ENCODE measurements at places on chromosomes 2 and 18. TPM values are rescaled to one million over a fixed set of nuclear protein-coding genes. Genes with fewer than 3 reads are reported as not detected.

- no peaks in the 10 kb centered on the region for H3K36me3 ChIP-seq
- no peak overlapping the region for H3K27ac ChIP-seq
- no peaks in the 10 kb centered on the region for H3K27me3 ChIP-seq
- H3K4me3 ChIP-seq, result no peak overlapping the region
- DNase-seq, result no peak
Measured at GRCh38 chr2:42754021-42754775, 9.7 kb downstream of the OXER1 start.

DNA sequence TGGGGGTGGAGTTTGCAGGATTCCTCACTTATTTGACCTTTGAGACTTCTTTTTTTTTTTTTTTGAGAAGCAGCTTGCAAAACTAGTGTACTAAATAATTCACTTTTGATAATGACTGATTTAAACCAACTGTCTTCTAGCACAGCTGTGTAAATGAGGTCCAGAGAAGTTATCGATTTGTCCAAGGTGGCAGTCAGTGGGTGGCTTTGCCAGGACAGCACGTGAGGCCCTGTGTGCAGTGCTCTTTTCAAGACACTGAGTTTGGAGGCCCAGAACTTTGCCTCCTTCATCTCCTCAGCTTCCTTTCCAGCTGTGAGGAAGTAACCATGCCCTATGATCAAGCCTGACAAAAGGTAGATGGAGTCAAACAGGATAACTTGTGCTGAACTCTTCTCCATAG, 92.9 kb upstream of the LCLAT1 start:
- no peaks in the 10 kb centered on the region for H3K27me3 ChIP-seq
- no peak overlapping the region for H3K4me3 ChIP-seq
- H3K4me1 ChIP-seq, result no peaks in the 10 kb centered on the region
- no peaks in the 10 kb centered on the region for H3K36me3 ChIP-seq

DNA sequence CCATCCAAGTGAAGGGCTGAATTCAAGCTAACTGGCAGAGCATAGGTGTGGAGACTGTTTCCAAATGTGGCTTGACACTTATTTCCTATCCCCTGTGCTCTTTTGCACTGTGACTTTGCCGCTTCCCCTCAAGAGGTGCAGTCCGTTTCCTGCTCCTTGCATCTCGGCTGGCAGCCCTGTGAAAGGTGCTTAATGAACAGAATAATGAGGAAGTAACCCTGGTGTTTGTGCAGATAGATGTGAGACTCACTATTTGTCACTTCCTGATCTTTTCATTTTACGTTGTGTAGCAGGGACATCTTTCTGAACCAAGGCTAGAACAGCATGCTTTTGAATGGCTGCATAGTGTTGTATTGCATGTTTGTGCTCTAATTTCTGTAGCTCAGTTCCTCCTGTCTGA, 60.8 kb downstream of the CEP192 start:
- H3K27ac ChIP-seq, result no peak overlapping the region
- no peak for DNase-seq
- peaks cover 66% of the 10 kb centered on the region for H3K36me3 ChIP-seq
- H3K4me1 ChIP-seq, result peaks cover 10% of the 10 kb centered on the region
- H3K27me3 ChIP-seq, result no peaks in the 10 kb centered on the region

DNA sequence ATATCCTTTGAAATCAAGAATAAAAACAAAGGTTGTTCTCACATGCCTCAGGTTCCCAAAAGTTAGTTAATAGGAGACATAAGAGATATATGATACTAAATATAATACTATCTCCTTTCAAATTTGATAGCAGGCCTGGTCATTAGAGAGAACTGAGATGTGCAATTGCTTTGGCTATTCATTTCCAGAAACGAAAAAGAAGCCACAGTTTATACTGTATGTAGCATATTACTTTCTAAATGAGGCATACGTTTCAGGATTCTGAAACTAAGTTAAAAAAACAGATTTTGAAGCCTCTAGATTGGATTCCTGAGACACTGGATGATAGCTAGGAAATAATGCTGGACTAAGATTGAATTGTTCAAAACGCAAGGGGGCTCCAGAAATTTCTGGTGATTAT, 7.1 kb downstream of the PPP1R1C start:
- no peak overlapping the region for H3K27ac ChIP-seq
- no peak for DNase-seq
- no peak overlapping the region for H3K4me3 ChIP-seq
- peaks cover 22% of the 10 kb centered on the region for H3K27me3 ChIP-seq
- no peaks in the 10 kb centered on the region for H3K36me3 ChIP-seq

GRCh38 chr2:60513996-60514395, 39.5 kb downstream of the BCL11A start:
- no peak overlapping the region for H3K27ac ChIP-seq
- peaks cover 47% of the 10 kb centered on the region for H3K27me3 ChIP-seq
- H3K36me3 ChIP-seq, result no peaks in the 10 kb centered on the region
- H3K4me1 ChIP-seq, result peaks cover 4% of the 10 kb centered on the region
- no peak overlapping the region for H3K4me3 ChIP-seq

- H3K27me3 ChIP-seq, result no peaks in the 10 kb centered on the region
- no peak for DNase-seq
- H3K4me3 ChIP-seq, result no peak overlapping the region
- H3K27ac ChIP-seq, result no peak overlapping the region
- no peaks in the 10 kb centered on the region for H3K4me1 ChIP-seq
Measured at GRCh38 chr2:141824790-141825189, 306.0 kb downstream of the LRP1B start.

DNA sequence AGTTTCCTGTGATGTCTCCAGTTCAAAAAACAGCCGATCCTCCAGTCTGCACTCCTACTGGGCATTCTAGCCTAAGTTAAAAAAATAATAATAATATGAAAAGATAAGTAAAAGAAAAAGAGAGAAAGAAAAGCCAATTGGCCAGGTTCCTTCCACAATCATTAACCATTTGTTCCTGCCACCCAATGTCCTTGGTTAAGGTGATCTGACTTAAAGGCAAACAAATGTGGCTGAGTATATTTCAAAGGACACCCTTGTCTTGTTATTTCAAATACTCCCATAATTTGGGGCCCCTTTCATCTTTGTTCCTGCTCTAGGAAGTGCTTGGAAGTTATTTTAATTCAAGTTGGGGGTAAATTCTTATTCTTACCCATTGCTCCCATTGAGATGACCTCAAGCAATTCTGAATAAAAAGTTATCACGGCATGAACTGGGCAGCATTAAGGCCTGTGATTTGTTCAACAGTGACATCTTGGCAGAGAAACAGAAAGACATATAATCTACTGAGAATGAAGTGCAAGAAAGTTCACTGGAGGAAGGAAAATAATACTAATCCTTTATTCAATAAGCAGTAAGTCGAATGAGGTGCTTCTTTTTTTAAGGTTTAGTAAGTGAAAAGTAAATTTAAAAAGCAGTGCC, 1054.5 kb upstream of the FANCL start:
- no peak overlapping the region for H3K4me3 ChIP-seq
- no peak for DNase-seq
- no peak overlapping the region for H3K27ac ChIP-seq
- H3K4me1 ChIP-seq, result no peaks in the 10 kb centered on the region
- H3K36me3 ChIP-seq, result no peaks in the 10 kb centered on the region
- H3K27me3 ChIP-seq, result no peaks in the 10 kb centered on the region

- H3K27ac ChIP-seq, result no peak overlapping the region
- no peak overlapping the region for H3K4me3 ChIP-seq
- no peaks in the 10 kb centered on the region for H3K36me3 ChIP-seq
- H3K4me1 ChIP-seq, result peaks cover 2% of the 10 kb centered on the region
- no peak for DNase-seq
Measured at GRCh38 chr18:23845988-23846630, 156.9 kb downstream of the LAMA3 start.

DNA sequence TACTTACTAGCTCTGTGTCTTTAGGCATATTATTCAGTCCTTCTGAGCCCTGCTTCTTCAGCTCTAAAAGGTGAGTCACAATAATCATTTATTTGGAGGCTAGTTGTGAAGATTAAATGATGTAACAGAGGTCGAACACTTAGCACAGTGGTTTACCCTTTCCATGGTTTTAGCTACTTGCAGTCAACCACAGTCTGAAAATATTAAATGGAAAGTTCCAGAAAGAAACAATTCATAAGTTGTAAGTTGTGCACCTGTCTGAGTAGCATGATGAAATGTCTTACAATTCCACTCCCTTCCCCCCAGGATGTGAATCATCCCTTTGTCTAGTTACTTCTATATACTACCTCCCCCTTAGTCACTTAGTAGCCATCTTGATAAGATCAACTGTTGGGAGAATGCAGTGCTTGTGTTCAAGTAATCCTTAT, 217.6 kb upstream of the THUMPD2 start:
- peaks cover 17% of the 10 kb centered on the region for H3K4me1 ChIP-seq
- H3K4me3 ChIP-seq, result no peak overlapping the region
- no peak overlapping the region for H3K27ac ChIP-seq
- no peaks in the 10 kb centered on the region for H3K27me3 ChIP-seq
- DNase-seq, result no peak
- H3K36me3 ChIP-seq, result no peaks in the 10 kb centered on the region

DNA sequence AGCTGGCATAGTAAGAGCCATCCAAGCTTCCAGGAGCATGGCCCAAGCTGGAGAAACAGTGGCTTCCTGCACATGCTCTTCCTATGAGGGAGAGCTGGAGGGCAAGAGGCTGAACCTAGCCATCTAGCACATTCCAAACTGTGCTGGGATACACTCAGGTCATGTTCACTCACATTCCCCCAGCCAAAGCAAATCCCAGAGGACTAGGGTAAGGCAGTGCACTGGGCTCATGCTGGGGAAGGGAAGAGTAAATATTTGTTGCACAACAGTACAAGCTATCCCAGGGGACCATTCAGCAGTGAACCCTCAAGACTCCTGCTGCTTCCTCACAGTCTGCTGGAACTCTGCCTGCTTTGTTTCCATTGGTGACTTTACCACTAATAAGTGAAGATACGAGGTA, 20.7 kb upstream of the GYPC start:
- H3K4me1 ChIP-seq, result no peaks in the 10 kb centered on the region
- no peak for DNase-seq
- H3K27ac ChIP-seq, result no peak overlapping the region
- no peaks in the 10 kb centered on the region for H3K36me3 ChIP-seq
- peaks cover 20% of the 10 kb centered on the region for H3K27me3 ChIP-seq
- H3K4me3 ChIP-seq, result no peak overlapping the region

DNA sequence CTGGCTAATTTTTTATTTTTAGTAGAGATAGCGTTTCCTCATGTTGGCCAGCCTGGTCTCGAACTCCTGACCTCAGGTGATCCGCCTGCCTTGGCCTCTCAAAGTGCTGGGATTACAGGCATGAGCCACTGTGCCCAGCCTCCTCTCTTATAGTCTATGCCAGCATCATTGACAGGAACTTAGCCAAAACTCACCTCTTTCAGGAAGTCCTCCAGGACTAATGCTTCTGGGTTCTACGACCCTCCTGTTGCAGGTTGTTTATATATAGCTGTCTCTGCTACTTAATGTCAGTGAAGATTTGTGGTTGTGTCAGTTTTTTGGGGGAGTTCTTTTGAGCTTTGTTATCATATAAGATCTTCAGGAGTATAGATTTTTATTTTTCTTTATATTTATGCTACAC, 112.1 kb upstream of the CDC42EP3 start:
- no peaks in the 10 kb centered on the region for H3K27me3 ChIP-seq
- H3K27ac ChIP-seq, result no peak overlapping the region
- no peak overlapping the region for H3K4me3 ChIP-seq
- no peak for DNase-seq

- H3K27ac ChIP-seq, result no peak overlapping the region
- DNase-seq, result no peak
- H3K4me1 ChIP-seq, result no peaks in the 10 kb centered on the region
- no peak overlapping the region for H3K4me3 ChIP-seq
Measured at GRCh38 chr2:1234731-1235308, 178.4 kb upstream of the TPO start.

KYNU gene
- total RNA-seq, result not detected

HJURP gene
- 111 TPM for total RNA-seq

MAP2 gene
- not detected for total RNA-seq

MAP3K19 gene
- not detected for total RNA-seq

GBX2 gene
- not detected for total RNA-seq
